ENCODE measurements at places on chromosomes 7 and 10.

DNA sequence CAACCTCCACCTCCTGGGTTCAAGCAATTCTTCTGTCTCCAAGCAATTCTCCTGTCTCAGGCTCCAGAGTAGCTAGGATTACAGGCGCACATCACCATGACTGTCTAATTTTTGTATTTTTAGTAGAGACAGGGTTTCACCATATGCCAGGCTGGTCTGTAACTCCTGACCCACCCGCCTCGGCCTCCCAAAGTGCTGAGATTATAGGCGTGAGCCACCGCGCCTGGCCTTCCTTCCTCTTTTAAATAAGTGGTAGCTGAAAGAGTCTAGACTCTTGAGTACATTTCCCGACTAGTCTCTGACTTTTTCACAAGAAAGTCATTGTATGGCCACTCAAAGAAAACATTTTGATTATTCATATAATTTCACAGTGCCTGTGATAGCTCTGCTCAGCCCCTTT, 636.2 kb upstream of the ANKRD30A start:
- DNase-seq: no peak

- DNase-seq: no peak
These were observed 117.4 kb upstream of the GNAI1 start for GRCh38 chr7:80017101-80017698.

GRCh38 chr7:117731455-117731854, 141.8 kb downstream of the CTTNBP2 start:
- no peak for DNase-seq

- no peak for DNase-seq
These were observed 29.9 kb downstream of the SNX13 start for GRCh38 chr7:17910377-17910776.

DNA sequence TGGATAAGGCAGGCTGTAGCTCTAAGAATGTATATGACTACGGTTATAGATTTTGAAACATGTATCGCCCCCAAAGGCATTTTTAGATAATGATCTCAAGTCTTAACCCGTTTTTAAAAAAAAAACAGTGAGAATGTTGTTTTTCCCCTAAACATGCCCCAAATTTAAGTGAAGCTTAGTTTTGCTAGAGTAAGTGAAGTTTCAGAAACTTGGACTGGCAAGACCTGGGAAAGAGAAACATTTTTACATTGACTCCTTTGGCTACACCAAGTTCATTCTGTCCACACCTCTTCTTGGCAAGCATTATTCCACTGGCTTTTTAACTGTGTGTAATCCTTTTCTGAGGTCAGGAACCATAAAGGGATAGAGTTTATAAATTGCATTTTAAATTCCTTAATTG, 216.7 kb upstream of the CELF2 start:
- DNase-seq: no peak

DNA sequence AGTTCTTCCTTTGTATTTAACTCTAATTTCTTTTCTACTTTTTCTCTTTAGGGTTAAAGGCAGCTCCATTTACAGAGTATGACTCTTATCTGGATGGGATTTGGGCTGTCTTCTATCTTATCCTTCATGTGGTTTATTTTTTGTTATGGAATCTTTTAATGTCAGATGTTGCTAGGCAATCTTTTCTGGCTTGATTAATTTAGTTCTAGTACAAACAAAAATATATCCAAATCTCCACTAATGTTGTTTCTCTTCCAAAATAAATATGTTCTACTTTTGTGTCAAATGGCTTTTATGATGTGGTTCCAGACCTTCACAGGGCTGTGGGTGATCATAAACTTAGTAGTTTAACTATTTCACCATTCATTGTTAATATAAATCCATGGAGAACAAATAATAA, 246.9 kb downstream of the AHR start:
- no peak for DNase-seq
